ENCODE measurements at places on chromosomes 3 and 15. TPM values are rescaled to one million over a fixed set of nuclear protein-coding genes. Genes with fewer than 3 reads are reported as not detected.

Gene MYZAP
- total RNA-seq: 65.5 TPM

Gene A4GNT
- not detected for total RNA-seq

Gene TRH
- not detected for total RNA-seq

Gene OR5K2
- total RNA-seq: not detected

Gene OSBPL10
- total RNA-seq: 18.9 TPM

Gene PCLAF
- 0.35 TPM for total RNA-seq
